ENCODE measurements at places on chromosomes 13 and 19.

DNA sequence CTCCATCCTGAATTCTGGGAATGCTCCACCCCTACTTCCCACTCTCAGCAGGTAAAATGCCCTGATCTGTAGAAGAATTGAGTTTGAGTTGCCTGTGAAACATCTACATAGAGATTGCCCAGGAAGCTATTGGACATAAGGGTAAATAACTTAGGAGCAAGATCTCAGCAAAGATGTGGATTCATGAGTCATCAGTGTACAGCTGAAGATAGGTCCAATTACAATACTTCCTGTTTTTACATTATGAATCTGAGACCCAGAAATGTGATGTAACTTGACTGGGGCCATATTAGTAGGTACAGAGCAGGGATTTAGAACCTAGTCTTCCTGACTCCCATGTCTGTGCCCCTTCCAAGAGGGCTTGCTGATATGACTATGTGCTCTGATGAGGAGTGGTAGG lies 79.4 kb upstream of the FNDC3A start:
- DNase-seq, result no peak

- no peak for DNase-seq
Observed at GRCh38 chr13:96940961-96941360, 53.3 kb downstream of the OXGR1 start.

GRCh38 chr13:84910423-84910822 lies 888.8 kb downstream of the SLITRK6 start:
- no peak for DNase-seq

DNA sequence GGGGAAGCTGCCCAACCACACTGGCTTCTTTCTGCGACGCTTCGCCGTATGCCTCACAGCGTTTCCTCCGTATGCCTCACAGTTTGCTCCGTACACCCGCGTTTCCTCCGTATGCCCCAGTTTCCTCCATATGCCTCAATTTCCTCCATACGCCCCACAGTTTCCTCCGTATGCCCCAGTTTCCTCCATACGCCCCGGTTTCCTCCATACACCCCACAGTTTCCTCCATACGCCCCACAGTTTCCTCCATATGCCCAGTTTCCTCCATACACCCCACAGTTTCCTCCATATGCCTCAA lies 22.6 kb downstream of the GAS6 start:
- DNase-seq, result no peak

- DNase-seq, result no peak
Observed at GRCh38 chr19:6568010-6568526, 22.9 kb downstream of the CD70 start.

DNA sequence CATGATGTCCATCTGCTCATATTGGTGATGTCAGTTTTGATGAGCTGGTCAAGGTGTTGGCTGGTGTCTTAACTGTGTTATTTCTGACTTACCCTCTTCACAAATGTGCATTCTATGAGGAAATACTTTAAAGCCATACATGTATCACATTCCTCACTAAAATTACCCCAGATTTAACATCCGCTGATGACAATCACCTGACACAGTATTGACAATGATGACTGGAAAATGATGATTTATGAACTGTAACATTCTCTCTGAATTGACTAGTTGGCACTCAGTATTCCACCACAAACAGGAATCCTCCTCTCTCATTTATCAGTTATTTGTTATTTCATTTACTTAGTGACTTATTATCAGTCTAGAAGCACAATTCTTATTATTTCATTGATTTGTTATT lies 117.3 kb downstream of the ITGBL1 start:
- no peak for DNase-seq

DNA sequence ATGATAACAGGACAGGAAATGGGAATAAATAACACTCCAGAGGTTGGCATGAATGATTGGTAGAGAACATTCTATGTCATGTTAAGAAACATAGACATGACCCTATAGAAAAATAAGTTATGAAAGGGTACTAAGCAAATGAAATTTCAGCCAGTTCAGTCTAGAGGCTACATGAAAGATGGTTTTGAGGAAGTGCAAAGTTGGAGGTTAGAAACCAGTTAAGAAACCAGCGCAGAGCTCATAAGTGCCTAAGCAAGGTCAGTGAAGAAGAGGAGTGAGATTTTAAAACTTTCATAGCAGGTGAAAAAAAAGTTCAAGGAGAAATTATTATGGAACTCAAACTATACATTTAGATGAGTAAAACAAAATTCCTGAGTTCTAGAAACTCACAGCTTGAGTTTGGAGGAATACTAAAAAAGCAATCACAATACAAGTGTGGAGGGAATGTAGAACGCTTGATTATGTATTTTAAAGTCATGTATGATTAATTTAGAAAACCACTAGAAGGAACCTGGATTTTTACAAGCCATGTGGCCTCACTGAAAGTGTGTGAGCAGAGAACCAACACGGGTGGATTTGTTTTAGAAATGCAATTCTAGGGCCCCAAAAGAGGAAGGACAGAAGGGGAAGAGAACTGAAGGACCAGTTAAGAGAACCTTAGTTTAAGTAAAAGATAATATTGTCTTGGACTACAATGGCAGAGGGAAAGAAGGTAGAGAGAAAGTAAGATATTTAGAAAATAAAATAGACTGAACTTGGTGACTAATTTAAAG lies 162.4 kb downstream of the PCDH20 start:
- DNase-seq, result no peak

DNA sequence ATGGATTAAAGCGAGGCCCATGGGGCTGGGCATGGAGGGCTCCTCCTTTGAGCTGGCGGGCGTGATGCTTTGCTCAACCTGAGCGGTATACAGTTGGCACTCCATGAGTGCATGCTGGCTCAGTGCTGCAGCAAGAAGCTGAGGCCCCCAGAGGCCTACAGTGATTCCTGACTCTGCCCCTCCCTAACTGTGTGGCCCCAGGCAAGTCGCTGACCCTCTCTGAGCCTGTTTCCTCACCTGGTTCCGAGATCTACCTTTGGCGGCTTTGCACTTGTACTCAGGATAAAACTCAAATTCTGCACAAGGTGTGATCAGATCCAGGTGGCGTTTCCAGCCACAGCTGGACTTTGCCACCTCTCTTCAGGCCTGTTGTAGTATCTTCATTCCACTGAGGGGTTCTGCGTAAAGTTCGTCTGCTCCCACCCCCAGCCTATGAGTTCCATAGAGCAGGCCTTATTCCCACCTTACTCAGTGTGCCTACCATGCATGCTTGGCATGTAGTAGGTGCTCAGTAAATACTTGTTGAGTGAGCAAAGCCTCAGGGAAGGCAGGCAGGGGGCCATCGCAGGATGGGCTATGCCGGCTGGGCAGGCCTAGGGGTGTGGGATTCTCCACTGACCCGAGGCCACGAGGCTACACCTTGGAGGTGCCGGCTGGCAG lies 7.9 kb downstream of the LRP3 start:
- no peak for DNase-seq

DNA sequence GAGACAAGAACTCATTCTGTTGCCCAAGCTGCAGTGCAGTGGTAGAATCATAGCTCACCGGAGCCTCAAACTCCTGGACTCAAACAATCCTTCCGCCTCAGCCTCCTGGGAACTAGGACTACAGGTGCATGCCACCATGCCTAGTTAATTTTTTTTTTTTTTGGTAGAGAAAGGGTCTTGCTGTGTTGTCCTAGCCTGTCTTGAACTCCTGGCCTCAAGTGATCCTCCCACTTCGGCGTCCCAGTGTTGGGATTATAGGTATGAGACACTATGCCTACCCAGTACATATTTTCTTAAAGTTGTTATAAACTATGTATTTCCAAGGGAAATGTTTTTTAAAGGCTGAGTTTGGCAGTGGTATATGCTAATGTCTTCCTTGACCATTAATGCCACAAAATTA lies 412.6 kb downstream of the KLF12 start:
- no peak for DNase-seq

GRCh38 chr19:15412832-15413231 lies 6.0 kb downstream of the AKAP8L start:
- no peak for DNase-seq

GRCh38 chr19:13483215-13483614 lies 23.1 kb downstream of the CACNA1A start:
- no peak for DNase-seq

GRCh38 chr19:8336072-8336569 lies 6.9 kb downstream of the KANK3 start:
- DNase-seq, result no peak
